ENCODE measurements at places on chromosomes 13 and 19.

DNA sequence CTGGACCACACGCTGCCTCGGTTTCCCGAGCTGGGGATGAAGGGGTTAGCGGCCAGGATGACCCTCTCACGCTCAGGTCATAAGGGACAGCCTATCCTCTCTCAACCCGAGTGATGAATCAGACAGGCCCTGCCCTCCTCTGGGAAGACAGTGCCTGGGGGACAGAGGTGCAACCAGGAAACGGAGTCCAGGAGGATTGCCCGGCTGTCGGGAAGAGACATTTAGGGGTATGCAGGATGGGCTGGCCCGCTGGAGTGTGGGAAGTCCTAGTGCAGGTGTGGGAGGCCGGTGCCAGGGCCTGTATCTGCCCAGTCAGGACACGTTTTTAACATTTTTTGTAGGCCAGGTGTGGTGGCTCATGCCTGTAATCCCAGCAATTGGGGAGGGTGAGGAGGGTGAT lies 8.3 kb downstream of the LSM7 start:
- no peak for DNase-seq
- H3K4me3 ChIP-seq, result no peak overlapping the region
- H3K36me3 ChIP-seq, result no peaks in the 10 kb centered on the region
- peaks cover 7% of the 10 kb centered on the region for H3K27me3 ChIP-seq
- H3K4me1 ChIP-seq, result no peaks in the 10 kb centered on the region

- no peak overlapping the region for H3K4me3 ChIP-seq
- no peak overlapping the region for H3K27ac ChIP-seq
- H3K36me3 ChIP-seq, result no peaks in the 10 kb centered on the region
- H3K27me3 ChIP-seq, result no peaks in the 10 kb centered on the region
Observed at GRCh38 chr13:27461940-27462584, 11.7 kb upstream of the MTIF3 start.

- no peak for DNase-seq
- no peak overlapping the region for H3K4me3 ChIP-seq
- H3K36me3 ChIP-seq, result no peaks in the 10 kb centered on the region
- no peaks in the 10 kb centered on the region for H3K4me1 ChIP-seq
Observed at GRCh38 chr13:34164582-34164981, 346.6 kb downstream of the RFC3 start.

- no peak overlapping the region for H3K27ac ChIP-seq
- H3K27me3 ChIP-seq, result no peaks in the 10 kb centered on the region
- no peak for DNase-seq
- no peaks in the 10 kb centered on the region for H3K36me3 ChIP-seq
- H3K4me3 ChIP-seq, result no peak overlapping the region
- no peaks in the 10 kb centered on the region for H3K4me1 ChIP-seq
Observed at GRCh38 chr13:109412283-109412901, 374.0 kb downstream of the IRS2 start.

- H3K27me3 ChIP-seq, result no peaks in the 10 kb centered on the region
- H3K36me3 ChIP-seq, result no peaks in the 10 kb centered on the region
- no peak overlapping the region for H3K27ac ChIP-seq
Observed at GRCh38 chr19:11693505-11694499, 44.9 kb downstream of the ZNF823 start.
